Fibroblast of skin of left quadriceps (primary cell): ENCODE measurements at places on chromosomes 3 and 15.

DNA sequence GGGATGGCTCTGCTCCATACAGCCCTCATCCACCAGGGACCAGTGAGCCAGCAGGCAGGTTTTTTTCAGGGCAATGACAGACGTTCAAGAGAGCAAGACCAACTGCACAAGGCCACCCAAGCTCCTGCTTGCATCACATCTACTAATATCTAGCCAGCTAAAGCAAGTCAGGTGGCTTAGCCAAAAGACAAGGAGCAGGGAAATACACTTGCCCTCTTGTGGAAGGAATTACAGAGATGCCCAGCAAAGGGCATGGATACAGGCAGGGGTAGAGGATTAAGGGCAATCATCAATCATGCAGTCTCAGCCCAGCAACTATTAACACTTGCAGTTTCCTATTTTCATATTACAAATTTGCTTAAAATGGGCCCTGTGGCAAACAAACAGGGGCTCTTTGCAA is 81.5 kb upstream of the NTRK3 start:
- DNase-seq: no peak

GRCh38 chr3:185401319-185401955 is 38.5 kb downstream of the MAP3K13 start:
- peak; percentile 10 for DNase-seq

- peak; percentile 12 for DNase-seq
These were observed at the start of gene ONECUT1 for GRCh38 chr15:52790169-52790708. Gene ONECUT1, minus strand, starts transcription at chr15:52790336. Its CDS starts 452 bp downstream, at chr15:52789884.

GRCh38 chr15:87570206-87570605 is 686.3 kb downstream of the NTRK3 start:
- no peak for DNase-seq

- DNase-seq: no peak
These were observed 69.0 kb downstream of the COL6A5 start for GRCh38 chr3:130414457-130414856.

DNA sequence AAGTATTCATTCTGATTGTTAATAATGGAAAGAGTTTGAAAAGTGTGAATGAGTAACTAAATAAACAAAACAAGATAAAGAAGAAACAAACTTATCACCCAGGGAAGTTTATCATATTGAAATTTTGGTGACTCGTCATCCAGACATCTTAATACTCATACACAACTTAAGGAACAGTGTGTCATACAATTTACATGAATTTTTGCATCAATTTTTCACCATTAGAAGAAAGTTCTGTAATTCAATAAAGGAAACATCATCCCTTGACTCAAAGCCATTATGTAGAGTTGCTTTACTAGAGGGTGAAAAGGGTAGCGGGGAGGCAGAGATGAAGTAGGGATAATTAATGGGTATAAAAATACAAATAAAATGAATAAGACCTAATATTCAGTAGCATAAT is 536.2 kb downstream of the GRM7 start:
- no peak for DNase-seq

- no peak for DNase-seq
These were observed 10.7 kb downstream of the BMF start for GRCh38 chr15:40097968-40098476.

- DNase-seq: peak; percentile 88
These were observed 477.8 kb downstream of the RBMS3 start for GRCh38 chr3:29758434-29759322.

GRCh38 chr3:132088291-132088690 is 53.5 kb upstream of the CPNE4 start:
- DNase-seq: no peak

GRCh38 chr15:89003865-89004725 is 84.2 kb upstream of the ABHD2 start:
- DNase-seq: no peak

- DNase-seq: no peak
These were observed 768 bp downstream of the ANO10 start for GRCh38 chr3:43620831-43621655.

GRCh38 chr15:38682861-38683260 is 118.2 kb upstream of the RASGRP1 start:
- DNase-seq: no peak

DNA sequence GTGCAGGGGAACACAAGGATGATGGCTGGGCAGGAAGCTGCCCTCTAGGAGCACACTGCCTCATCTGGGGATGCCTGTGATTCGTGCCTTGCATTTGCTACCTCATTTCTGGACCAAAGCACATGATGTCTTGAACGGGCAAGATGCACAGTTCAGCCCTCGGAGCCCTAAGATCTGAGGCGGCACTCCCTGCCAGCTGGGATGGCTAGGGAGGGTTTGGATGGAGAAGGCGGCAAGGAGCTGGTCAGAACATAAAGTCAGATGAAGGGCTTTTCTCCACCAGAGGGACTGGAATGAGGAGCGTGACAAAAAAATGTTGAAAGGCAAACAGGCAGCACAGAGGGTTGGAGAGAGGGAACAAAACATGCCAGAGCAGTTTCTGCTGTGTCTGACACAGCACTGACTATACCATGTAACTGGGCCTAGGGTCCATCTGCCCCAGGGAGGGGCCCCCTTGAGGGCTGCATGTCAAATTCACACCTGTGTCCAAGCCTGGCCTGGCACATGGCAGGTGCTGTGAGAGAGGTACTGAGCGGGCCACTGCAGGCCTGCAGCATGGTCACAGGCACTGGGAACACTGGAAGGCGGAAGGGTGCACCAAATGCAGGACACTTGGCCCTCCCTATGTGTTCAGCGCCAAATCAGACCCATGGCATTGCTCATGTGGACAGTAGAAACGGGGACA is 21.7 kb downstream of the TMEM43 start:
- DNase-seq: no peak

- no peak for DNase-seq
These were observed 24.8 kb downstream of the IL16 start for GRCh38 chr15:81221449-81221848.

- no peak for DNase-seq
These were observed 84.6 kb upstream of the ARHGEF3 start for GRCh38 chr3:56886314-56886713.

DNA sequence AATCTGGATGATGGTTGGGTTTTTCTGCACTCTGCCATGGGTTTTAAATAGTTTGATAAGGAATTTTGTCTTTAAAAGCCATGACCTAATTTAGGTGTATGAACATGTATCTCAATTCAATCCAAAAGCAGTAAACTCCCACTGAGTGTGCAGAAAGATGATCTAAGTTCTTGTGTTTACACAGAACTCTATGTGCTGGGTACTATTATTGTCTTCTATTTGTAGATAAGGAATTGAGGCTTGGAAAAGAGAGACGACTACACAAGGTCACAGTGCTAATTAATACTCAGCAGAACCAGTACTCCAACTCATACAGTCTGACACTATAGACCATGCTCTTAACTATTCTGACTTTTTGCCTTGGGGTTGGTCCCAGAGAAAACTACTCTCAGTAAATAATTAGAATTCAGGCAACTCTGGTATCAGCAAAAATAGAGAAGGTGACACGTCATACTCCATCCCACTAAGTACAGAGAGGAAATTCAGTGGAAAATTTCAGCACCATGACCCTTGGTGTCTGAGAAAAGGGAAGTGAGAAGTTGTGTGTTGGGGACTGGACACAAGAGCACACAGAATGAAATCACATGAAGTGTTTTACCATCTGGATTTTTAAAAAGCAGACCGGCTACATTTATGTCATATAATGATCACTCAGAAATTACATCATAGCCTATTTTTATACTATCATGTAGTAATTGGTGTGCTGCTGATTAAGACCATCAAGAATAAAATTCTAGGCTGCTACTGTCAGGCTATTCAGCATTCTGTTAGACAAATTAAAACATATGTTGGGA is 18.3 kb upstream of the MYH15 start:
- no peak for DNase-seq

- no peak for DNase-seq
These were observed 56.8 kb upstream of the ABI3BP start for GRCh38 chr3:101050046-101050445.

- no peak for DNase-seq
These were observed 25.4 kb downstream of the PDCD6IP start for GRCh38 chr3:33823821-33824220.

DNA sequence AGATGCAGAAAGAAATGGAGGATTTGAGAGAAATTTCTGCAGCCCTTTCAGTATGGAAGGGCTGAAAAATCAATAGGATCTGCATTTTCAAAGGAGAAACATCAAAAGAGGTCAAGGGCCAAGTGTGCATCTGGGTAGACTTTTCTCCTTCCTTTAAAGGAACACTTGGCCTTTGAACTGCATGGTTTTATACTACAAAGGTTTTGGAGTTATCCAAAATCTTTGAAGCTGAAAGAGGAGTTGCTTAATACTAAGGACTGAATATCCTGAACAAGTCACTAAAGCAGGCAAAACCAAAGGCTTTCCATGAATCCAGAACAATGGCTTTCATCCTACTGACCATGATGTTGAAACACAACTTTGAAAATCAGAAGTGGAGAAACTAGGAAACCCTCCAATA is 553.7 kb upstream of the LMCD1 start:
- DNase-seq: no peak

- DNase-seq: no peak
These were observed 152.0 kb downstream of the ATP10A start for GRCh38 chr15:25711164-25711563.

DNA sequence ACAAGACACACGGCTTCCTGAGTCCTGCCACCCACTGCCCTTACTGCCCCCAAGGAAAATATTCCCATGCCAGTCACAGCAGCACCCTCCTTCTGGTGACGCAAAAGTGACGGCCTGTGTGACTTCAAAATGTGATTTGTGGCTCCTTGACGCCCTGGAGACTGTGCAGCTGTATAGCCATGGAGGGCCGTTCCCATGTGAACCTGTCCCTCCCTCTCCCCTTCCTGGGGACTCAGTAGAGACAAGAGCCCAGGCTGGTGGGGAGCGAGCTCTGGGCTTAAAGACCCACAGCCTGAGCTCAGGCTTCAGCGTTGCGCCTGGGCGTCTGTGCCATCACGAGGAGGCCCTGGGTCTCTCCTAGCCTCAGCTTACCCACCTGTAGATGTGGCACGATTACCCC is 78.2 kb downstream of the TOP2B start:
- DNase-seq: no peak

GRCh38 chr3:46427916-46428833 is 21.1 kb downstream of the CCRL2 start:
- DNase-seq: no peak

GRCh38 chr3:38227989-38228388 is 37.6 kb upstream of the SLC22A13 start:
- peak; percentile 42 for DNase-seq

- no peak for DNase-seq
These were observed 76.7 kb downstream of the RAD18 start for GRCh38 chr3:8886546-8886945.

DNA sequence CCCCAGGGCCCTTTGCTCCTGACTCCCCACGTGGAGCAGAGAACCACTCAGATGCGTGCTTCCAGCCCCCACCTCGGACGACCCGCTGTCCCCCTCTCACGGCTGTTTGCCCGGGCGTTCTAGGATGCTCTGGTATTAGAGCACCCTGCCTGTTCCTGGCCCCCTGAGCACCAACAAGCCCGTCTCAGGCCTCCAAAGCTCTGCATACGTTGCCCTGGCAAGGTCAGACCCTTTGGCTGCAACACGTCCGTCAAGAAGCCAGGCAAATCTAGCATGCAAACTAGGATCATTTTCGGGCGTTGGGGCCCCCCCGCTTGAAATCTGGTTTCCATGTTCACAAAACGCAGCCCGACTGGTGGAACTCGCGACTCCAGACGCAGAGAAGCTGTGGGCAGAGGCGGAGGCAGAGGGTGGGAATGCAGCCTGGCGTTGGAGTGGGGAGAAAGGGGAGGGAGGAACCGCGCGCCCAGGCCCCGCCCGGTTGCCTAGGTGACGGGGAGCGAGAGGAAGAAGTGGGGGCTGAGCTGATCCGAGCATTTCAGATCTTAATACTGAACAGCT is 86.2 kb upstream of the PIAS1 start:
- no peak for DNase-seq

DNA sequence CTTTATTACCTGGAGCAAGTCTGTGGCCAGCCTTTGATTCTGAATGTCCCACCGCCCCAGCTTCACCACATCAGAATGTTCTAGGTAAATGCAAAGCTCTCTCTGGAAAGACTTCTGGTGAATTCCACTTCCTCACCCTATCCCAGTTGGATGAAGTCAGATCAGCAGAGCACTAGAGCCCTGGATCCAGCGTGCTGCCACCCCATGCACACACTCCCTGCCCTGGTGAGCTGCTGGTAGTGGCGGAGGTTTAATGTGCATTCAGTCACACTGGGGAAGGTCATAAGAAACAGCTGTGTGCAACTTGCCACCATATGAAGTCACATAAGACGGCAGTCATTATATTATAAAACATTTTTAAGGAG is 16.3 kb upstream of the SLC41A3 start:
- no peak for DNase-seq

GRCh38 chr15:52098323-52098722 is 14.3 kb downstream of the BCL2L10 start:
- no peak for DNase-seq

DNA sequence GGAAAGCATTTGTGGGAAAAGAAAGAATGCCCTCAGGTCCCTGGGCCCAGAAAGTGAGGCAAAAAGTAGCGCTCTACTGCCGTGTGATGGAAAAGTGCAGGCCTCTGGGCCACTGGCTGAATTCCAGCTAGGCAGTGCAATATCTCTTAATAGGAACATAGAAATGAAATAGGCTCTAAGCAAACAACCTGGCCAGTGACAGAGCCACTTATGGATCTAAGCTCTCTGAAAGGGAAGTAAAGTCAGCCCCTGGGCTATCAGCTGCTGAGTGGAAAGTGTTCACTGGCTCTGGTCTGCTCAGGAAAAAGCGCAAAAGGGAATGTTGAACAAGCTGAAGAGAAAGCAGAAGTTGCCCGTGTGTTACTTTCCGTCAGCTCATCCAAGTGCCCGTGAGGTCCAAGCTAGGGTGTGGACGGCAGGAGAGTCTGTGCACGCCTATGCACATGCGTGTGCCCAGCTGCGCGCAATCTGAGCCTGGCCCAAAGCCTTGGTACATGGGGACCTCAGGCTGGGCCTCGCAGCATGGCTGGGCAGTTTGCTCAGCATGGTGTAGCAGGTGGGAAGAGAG is 74.0 kb upstream of the RAD18 start:
- no peak for DNase-seq

DNA sequence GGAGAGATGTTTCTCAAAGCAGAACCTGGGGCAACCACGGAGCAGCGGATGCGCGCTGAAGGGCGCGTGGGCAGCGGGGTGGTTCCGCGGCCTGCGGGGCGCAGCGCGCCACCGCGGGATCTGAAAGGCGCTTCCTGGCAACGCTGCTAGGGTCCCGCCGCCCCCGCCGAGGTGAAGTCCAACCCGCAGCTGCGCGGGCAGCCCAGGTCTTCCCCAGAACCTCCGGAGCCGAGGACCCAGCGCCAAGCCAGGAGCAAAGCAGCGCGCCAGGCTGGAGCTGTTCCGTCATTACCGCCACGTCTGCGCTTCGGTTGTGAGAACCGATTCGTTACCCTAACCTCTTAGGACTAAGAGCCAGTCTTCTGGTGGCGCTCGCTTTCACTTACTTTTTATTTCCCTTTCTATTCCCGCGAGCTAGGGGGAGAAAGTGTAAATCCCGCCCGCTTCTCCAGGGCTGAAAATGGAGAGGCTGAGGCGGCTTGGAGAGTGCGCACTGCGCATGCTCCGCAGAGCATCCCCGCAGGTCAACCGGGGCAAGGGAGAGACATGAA is 3.2 kb upstream of the GABRG3 start:
- DNase-seq: peak; percentile 43
